ENCODE measurements at places on chromosomes 4 and X.

- no peak for DNase-seq
Measured at GRCh38 chrX:12308420-12308819, 170.1 kb downstream of the FRMPD4 start.

- no peak for DNase-seq
Measured at GRCh38 chr4:53507671-53508286, 83.5 kb downstream of the LNX1 start.

DNA sequence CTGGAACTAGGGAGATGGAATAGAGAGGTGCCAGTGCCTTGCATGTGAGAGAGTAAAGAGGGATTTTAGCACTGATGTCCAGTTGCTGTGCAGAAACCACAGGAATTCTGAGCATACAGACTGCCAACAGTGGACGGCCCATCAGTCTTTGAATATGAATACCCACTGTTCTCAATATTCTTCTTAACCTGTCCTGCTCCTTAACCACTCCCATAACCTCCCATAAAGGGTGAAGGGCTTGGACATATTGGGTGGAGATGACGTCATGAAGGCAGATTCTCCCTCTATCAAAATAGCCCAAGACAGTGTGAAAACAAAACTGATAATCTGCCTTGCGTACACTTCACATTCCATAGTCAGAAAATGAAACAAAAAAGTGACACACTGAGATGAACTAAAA is 1313.7 kb upstream of the PABPC4L start:
- no peak for DNase-seq

DNA sequence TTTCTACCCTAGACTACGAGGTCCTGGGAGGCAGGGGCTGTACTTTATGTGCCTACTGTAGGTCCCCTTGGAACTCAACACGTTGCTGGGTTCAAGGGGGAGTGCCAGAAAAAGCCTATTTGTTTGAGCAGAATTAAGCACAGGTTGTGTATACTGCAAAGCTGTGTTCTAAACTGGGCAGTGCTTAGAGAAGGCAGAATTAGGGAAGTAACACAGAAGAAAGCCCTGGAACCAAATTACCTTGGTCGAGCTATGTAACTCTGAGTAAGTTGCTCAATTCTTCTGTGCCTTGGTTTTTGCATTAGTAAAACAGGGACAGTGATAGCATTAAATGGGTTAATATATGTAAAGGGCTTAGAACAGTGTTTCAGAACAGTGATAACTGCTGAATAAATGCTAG is 245.0 kb upstream of the SFRP2 start:
- DNase-seq: no peak
